ENCODE measurements at places on chromosomes 16 and 17.

- no peak for DNase-seq
These were observed 104.3 kb upstream of the SDK2 start for GRCh38 chr17:73748508-73748907.

DNA sequence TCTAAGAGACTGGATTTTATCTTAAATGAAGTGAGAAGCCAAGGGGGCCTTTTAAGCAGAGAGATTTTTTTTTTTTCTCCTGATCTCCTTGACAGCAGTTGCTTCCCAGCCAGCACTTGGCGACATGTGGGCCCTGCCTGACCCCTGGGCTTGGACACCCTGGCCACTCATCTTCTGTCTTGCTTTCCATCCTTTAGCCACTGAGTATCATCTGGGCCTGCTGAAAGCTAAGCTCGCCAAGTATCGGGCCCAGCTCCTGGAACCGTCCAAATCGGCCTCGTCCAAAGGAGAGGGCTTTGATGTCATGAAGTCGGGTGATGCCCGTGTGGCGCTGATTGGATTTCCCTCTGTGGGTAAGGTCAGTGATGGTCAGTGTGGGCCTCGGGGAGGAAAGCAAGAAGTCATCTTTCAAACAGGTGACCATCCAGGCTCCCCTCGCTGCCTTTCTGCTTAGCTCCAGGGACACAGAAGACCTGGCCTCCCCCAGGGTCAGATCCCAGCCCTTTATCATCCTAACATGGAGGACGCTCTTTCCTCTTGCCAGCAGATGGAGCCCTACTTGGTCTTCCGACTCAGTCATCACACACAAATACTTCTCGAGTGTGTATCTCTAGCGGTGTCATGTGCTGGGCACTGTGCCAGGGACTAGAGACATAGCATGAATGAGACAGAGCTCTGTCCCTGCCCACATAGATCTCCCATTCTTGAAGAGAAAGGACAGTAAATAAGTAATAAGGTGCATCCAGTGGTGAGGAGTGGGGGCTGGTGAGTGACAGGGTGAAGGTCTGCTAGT, 6.1 kb downstream of the DRG2 start:
- peak; percentile 63 for DNase-seq

- no peak for DNase-seq
These were observed 7.8 kb downstream of the CLCN7 start for GRCh38 chr16:1466968-1467521.

DNA sequence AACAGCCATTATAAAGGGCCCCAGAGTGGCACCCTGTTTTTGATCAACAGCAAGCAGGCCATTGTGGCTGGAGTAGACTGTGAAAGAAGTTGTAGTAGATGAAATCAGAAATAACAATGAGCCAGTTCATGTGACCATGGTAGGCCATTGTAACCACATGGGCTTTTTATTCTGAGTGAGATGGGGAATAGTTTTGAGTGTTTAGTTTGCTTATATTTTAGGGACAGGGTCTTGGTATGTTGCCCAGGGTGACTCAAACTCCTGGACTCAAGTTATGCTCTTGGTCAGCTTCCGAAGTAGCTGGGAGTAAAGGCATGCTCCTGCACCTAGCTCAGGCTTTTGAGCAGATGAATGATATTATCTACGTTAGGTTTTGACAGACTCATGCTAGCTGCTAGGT, 12.0 kb downstream of the CBFB start:
- DNase-seq = peak; percentile 30

DNA sequence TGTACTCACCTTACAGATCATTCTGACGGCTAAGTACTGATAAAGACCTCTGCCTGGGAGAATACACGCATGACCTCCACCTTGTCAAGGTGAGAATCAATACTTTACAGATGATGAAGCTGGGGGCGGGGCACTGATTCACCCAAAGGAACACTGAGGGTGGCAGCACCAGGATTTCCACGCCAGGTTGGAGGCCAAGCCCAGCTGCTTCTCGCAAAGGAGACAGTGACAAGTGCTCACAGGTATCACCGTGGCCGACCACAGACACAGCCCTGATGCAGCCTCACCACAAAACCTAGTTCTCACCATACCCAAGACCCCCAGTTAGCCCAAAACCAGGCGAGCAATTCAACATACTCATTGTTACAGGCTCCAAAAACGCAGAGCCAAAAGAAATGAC, 434.2 kb downstream of the SOX9 start:
- DNase-seq = no peak

DNA sequence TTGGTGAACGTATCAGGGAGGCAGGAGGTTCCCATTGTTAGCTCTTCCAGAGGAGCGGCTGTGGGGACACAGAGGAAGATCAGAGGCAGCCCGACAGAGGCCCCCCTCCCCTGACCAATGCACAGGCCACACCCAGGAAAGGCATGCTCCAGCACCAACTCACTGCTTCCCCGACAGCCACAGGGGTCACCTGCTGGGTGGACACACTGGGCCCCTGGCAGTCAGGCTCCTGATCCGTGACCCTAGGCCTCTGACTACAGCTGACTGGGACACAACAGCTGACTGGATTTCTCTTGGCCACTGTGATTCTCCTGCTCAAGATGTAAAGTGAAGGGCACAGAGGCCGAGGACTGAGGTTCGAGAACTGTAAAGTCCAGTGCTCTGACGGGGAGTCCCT, 63.5 kb downstream of the IL21R start:
- DNase-seq = no peak

- no peak for DNase-seq
These were observed 18.4 kb upstream of the PDK2 start for GRCh38 chr17:50076591-50077235.

DNA sequence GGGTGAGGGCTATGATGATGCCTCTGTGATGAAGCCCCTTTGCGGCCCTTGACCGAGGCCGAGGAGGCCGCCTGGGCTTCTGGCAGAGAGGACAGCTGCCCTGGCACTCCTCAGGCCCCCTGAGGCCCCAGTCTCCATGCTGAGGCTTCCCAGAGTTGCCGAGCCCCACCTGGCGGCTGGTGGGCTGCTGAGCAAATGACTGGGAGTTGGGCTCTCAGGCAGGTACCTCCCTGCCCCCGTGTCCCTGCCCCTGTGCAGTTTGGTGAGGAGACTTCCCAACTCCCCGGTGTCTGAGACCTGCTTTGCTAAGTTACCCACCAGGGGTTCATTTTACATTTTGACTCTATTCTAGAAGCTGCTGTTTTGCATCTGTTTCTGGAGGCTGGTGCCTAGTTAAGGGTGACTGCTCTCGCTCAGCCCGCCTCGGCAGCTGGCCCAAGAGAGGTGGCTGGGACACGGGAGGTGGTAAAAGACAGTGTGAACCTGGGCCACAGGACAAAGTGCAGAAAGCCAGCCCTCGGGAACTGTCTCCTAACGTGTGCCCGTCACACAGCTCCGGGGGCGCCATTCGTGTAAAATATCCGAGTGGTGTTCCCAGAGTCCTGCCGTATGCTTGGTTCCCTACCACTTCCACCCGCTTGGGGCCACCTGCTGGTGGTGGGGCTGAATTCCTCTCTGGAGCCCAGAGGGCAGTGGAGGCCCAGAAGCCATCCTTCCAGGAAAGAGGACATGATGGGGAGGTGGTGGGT, 134.5 kb downstream of the RAB11FIP4 start:
- DNase-seq = peak; percentile 12

GRCh38 chr17:27595208-27595607, 35.8 kb upstream of the LGALS9 start:
- no peak for DNase-seq

- DNase-seq = no peak
These were observed 38.4 kb downstream of the WIPI1 start for GRCh38 chr17:68418876-68419275.

- DNase-seq = no peak
These were observed 256.6 kb downstream of the CPPED1 start for GRCh38 chr16:12546918-12547607.

DNA sequence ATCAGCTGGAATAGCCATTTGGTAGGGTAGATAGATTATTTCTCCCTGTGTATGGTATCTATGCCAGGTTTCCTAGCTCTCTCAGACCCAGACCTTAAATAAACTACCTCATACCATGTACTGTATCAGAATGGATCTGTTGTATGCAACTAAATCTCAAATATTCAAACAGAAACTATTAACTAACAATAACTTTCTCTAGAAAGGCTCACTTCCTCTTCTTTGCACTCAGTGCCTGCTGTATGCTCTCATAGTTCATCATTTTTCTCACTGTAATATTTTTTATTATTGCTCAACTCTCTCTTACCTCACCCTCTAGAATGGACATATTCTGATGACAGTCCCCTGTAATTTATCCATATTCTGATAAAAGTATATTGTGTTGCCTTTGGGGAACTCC, 182.4 kb downstream of the TOX3 start:
- no peak for DNase-seq

DNA sequence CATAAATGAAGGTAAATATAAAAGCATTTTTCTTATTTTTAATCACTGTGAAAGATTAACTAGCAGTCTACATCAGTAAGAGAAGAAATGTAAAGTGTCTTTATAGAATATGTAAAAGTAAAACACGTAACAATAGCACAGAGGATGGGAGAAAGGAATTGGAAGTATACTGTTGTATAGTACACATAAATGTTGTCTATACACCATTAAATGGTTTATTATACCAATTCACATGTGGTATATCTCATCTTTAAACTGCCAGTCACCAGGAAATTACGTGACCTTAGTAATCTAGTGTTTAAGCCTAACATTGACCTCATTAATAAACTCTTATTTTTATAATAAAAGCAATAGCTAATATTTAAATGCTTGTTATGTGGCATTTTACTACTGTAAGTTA, 87.4 kb downstream of the USP32 start:
- DNase-seq = no peak

- DNase-seq = no peak
These were observed 34.9 kb downstream of the RNF213 start for GRCh38 chr17:80295559-80295958.

- no peak for DNase-seq
These were observed 199.3 kb upstream of the CHMP6 start for GRCh38 chr17:80792373-80792781.

GRCh38 chr17:61294286-61294685, 105.4 kb upstream of the TBX2 start:
- DNase-seq = no peak

- peak; percentile 86 for DNase-seq
These were observed 38.2 kb downstream of the TK2 start for GRCh38 chr16:66511602-66512271.

DNA sequence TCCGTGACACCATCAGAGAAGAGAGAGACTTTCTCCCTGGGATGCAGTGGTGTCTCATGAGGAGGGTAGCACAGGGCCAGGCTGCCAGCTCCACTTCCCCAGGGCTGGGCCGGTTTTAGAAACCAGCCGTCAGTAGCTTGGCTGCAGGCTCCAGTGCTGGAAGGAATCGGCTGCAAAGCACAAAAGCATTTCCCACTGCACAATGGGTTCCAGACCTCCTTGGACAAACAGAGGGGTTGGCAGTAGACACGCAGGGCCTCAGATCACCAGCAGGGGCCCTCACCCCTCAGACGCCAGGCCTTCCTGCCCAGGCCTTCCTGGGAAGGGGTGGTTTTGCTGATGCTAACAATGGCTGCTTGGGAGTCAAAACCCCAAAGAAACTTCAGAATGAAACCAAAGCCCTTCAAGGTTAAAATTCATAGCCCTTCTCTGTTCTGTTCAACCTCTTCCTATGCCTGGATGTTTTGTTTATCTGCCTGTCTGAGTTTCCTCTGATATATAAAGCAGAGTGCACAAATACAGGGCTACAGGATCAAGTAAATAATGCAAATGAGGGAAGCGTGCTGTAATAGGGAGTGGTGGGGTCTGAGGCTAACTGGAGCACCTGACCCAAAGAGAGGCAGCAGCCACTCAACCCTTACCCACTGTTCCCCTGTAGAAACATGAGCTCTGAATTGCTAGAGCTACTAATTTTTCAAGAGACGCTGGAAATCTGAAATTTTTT, 26.2 kb downstream of the TEKT5 start:
- DNase-seq = peak; percentile 11

GRCh38 chr17:77473615-77474226, 333.0 kb downstream of the SEC14L1 start:
- no peak for DNase-seq

DNA sequence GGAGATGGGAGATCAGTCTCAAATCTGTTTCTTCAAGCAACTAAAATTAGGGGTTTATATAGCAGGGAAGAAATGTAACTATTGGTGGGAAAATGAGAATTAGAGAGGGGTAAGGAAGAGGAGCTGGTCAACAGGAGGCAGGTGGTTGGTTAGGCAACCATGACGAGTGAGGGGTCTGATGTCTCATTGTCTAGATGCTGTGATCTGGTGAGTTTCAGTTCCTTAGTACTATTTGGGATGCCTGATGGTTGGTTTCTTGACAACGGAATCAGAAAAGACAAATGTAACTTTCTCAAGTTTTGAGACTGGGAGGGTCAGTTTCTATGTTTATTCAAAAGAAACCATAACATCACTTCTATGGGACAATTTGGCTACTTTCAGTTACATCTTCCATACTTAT, 415.3 kb upstream of the C16orf82 start:
- no peak for DNase-seq

- DNase-seq = peak; percentile 91
These were observed 16.6 kb upstream of the C16orf74 start for GRCh38 chr16:85767531-85767930.

- no peak for DNase-seq
These were observed 684 bp downstream of the YPEL2 start for GRCh38 chr17:59331929-59332748.

DNA sequence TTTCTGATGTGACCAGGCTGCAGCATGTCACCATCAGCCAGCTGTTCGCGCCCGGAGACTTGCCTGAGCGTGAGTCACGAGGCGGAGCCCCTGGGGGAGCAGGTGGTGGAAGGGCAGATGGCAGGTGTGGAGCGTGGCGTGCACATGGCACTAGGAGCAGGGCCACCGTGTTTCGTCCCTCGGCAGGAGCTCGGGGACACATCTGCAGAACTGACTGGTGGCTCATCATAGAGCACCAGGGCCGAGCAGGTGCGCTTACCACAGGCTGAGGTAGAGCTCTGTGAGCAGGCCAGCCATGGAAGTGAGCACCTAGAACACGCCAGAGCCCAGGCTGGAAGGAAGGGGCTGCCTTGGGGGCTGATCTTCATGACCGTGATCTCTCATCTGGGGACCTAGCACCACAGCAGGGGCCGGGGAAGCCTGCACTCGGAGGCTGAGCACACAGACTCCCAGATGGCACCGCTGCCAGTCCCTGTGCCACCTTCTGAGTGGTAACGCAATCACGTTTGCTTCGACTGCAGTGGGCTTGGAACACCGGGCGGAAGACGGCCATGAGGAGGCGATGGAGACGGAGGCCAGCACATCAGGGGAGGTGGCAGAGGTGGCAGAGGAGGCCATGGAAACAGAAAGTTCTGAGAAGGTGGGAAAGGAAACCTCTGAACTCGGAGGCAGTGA, 61.8 kb upstream of the ENDOV start:
- no peak for DNase-seq

GRCh38 chr17:17871913-17872312, 35.1 kb upstream of the SREBF1 start:
- DNase-seq = no peak

GRCh38 chr16:19913340-19913645, 28.6 kb upstream of the GPRC5B start:
- DNase-seq = no peak

GRCh38 chr17:31579265-31579664, 187.8 kb downstream of the RAB11FIP4 start:
- no peak for DNase-seq

DNA sequence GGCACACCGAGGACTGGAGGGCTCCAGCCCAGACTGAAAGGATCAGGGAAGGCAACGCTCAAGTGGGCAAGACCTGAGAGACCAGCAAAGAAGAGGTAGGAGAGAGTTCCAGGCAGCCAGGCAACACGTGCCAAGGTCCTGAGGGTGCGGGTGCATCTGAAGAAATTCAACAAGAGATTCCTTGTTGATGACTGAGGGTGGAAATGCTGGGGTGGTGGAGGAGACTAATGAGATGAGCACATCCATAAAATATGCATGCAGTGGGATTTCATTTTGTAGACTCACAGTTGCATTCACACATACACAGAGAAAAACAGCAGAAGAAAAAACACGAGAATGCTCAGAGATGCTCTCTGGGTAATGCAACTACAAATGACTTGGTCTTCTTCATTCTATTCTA, 154.8 kb upstream of the FOXF1 start:
- DNase-seq = peak; percentile 93
